ENCODE measurements at places on chromosomes 12 and 14.

- no peak for DNase-seq
Observed at GRCh38 chr12:50557421-50557820, 52.6 kb downstream of the DIP2B start.

DNA sequence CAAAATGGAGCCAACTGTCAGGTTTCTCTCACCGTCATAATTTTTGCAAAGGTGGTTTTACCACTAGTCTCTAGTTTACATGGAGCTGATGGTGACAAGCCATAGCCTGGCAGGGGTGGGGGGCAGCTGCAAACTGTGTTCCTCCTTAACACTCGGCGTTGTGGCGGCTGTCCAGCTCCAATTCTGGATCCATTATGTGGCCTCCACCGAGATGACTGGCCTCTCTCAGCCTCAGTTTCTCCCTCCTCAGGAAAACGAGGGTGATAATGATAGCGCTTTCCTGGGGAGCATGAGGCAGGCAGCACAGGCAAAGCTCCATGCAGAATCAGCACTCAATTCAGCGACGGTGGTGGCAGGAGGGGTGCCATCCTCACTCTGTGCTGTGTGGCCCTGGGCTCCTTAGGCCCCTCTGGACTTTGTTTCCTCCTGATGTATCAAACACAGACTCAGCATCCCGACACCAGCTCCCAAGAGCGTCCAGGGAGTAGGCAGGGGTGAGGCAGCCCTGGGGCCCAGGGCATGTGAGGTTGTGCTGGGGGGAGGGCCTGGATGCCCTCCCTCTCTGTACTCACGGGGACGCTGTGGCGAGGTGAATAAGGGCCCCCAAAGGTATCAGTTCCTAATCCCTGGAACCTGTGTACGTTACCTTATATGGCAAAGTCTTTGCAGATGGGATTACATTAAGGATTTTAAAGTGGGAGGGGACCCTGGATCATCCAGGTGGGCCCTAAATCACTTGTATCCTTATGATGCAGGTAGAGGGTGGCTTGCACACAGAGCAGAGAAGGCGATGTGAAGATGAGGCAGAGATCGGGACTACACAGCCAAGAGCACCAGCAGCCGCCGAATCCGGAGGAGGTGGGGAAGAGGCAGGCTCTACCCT lies 46.8 kb upstream of the EIF5 start:
- no peak for DNase-seq

- DNase-seq = no peak
Observed at GRCh38 chr12:2376908-2377657, 324.3 kb downstream of the CACNA1C start.

GRCh38 chr12:80186727-80187217 lies 87.4 kb downstream of the OTOGL start:
- peak; percentile 52 for DNase-seq

- peak; percentile 63 for DNase-seq
Observed at GRCh38 chr12:65825507-65826352, 1.4 kb downstream of the HMGA2 start.

- no peak for DNase-seq
Observed at GRCh38 chr12:68109444-68110217, 49.9 kb downstream of the IFNG start.

- DNase-seq = no peak
Observed at GRCh38 chr12:130249376-130249775, 87.1 kb downstream of the FZD10 start.

- no peak for DNase-seq
Observed at GRCh38 chr12:62288328-62288727, 28.1 kb downstream of the USP15 start.

DNA sequence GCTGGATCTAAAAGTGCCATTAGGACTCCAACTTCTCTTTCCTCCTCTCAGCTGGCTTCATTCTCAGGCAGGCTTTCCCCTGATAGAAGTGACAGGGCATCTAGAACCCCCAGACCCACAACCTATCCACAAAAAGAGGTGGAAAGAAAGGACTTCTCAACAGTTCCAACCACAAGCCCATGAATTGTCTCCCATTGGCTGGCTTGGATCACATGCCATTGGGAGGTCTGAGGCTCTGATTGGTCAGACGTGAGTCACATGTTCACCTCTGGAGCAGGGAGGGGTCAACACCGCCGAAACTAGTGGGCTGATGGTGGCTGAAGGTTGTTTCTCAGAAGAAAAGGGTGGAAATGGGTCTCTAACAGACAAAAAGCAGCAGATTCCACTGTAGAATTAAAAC lies 47.2 kb downstream of the DRAM1 start:
- DNase-seq = no peak

DNA sequence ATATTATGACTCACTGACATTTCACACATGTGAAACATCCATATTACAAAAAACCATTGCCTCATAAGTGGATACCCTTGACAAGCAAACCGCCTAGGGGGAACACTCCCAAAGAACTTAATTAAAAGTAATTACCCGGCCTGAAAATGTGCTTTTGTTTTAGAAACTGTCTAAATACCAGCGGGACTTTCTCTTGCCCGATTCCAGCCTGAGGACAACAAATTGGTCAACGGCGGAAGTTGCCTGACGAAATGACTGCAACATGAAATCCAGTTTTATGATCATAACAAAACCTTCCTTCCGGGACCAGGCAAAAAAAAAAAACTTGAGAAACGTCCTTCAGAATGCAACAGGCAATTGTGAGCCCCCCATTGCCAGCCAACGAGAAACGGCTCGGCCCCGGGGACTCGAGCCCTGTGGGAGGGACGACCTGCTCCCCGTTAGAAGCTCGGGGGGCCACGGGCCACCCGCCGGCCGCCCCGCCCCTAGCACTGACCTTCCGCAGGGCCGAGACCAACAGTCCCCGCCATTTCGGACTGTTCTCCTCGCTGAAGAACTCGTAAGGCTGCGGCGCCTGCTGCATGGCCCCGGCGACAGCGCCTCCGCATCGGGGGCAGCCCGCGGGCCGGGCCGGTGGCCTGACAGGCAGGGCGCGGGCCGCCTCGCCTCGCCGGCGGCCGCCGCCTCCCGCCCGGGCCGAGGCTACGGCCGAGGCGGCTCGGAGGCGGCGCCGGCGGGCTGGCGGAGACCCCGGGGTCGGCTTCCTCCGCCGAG lies 490 bp downstream of the SOS2 start:
- no peak for DNase-seq

DNA sequence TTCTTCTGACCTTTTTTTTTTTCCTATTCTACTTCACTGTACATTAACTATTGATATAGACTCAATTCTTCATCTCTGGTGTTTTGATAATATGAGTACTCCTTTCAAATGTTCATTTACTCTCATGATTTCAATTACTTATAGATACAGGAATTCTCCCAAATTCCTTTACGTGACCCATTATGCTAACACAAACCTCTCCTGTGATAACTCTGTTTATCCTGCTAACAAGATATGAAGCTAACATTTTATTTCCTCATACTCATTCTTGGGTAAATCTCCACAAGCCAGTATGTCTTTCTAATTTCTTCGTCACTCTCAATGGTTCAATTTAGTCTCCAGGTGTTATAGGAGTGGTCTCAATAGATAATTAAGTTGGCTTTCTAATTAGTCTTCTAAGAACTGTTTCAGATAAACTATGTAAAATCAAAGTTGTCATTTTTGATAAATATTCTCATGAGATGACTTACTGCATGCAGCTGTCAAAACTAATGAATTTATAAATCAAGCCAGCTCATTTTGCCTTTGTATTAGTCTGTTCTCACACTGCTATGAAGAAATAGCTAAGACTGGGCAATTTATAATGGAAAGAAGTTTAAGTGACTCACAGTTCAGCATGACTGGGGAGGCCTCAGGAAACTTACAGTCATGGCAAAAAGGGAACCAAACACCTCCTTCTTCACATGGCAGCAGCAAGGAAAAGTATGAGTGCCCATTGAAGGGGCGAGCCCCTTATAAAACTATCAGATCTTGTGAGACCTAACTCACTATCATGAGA lies 130.6 kb upstream of the MYF6 start:
- DNase-seq = no peak

GRCh38 chr14:77965919-77966435 lies 166.1 kb downstream of the ADCK1 start:
- peak; percentile 55 for DNase-seq

GRCh38 chr12:56020423-56021184 lies at the start of gene IKZF4:
Gene IKZF4, plus strand, starts transcription at chr12:56021043. Its CDS starts 451 bp downstream, at chr12:56021494.
- DNase-seq = no peak

GRCh38 chr12:16165506-16165905 lies 112.0 kb downstream of the SLC15A5 start:
- peak; percentile 60 for DNase-seq

DNA sequence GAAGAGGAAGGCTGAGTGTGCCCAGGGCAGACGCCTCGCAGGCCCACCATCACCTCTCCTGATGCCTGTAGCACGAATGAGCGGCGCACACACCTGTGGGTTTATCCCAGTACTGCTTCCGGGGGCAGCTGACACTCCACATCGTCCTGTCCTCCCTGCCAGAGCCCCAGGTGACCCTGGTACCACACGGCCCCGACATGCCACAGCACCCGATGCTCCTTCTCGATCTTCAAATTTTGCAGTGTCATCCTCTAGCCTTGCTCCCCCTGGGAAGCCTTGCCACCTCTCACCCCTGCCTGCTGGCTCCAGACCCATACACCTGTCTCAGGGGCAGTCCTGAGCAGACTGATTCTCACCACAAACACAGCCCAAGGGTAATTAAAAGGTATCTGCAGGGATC lies 40.6 kb downstream of the ANO2 start:
- DNase-seq = no peak

- no peak for DNase-seq
Observed at GRCh38 chr12:77941401-77941800, 110.7 kb downstream of the NAV3 start.

DNA sequence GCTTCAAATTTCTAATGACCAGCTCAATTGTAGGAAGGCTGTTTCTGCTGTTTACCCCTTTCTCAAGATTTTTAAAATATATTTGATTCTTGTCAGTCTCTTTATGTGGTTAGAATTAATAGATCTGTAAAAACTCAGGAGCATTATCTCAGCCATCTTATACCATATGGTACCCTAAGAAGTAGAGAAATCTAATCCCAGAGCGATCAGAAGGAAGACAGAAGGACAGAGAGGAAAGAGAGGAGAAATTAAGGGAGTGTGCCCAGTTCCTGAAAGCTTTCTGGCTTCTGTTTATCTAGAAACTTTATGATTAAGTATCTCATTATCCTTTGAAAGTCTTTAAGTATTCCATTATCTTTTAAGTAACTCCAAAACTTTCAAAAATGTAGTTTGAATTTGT lies 152.1 kb upstream of the NAV3 start:
- DNase-seq = no peak

GRCh38 chr12:112163056-112163455 lies 37.7 kb downstream of the TRAFD1 start:
- DNase-seq = peak; percentile 28

DNA sequence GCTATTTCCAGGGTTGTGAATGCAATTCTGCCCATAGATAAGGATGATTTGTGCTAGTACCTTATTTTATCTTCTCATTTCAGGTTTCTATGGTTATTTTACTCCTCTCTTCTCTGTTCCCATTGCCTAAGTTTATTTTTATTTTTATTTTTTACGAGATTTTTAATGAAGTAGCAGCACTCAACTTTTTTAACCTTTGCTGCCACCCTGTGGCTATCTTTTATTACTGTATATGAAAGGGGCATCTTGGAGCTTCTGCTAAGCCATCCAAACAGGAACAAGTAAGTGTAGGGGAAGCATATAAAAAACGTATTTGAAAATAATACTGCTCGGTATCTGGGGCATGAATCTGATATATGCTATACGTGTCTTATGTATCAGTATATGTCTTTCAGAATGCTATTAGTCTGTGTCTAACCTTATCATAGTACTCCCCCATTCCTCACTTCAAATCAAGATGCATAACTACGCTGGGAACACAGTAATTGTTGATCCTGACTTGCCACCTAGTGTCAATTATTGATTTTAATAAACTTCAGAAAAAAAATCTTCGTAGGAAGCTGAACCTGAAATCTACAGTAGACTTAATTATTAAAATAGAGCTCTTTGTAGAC lies 60.3 kb downstream of the KLRG1 start:
- DNase-seq = peak; percentile 33

GRCh38 chr12:54891717-54892478 lies 37.6 kb downstream of the MUCL1 start:
- DNase-seq = no peak

DNA sequence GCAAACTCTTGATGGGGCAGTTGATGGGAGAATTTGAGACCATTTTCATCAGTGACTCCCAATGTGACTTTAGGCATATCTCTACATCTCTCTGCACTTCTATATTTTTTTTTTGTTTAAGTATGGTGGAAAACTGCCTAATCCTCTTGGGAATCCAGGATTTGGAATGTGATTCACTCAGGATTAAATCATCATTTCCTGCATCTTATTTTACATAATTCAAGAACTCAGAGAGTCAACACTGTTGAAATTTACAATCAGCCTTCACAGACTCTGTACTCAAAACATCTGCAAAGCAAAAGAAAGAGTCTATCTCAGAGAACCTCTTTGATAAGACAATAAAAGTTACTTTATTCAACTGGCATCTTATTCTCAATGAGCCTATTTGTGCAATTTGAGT lies 260.7 kb upstream of the NOS1 start:
- DNase-seq = no peak

DNA sequence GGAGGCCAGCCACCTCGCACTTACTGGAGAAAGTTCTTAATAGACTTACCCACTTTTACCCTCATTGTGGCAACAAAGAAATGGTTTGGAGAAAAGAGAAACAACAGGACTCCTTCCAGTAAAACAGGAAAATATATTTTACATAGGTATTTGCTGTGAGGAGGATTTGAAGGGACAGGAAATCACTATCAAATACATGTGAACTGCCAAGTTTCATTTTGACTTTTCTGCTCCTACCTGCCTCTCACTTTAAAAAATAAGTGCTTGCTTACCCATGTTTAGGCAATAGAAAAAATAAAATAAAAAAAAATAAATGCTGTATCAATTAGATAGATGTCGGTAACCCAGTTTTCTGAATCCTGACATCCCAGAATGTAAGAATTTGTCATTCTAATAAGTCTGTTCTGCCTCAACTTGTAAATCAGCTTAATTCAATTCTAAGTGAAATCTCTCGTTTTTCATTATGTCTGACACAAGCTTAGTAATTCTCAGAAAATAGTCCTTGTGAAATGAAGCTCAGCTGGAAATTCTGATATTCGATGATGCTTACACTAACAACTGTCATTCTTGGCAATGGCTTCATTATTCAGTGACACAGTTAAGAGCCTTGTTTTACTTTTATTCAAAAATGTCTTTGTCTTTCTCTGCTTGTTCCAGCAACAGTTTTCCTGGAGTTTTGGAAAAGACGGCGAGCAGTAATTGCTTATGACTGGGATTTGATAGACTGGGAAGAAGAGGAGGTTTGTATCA lies 131.3 kb downstream of the SLC5A8 start:
- no peak for DNase-seq

- DNase-seq = no peak
Observed at GRCh38 chr12:123030686-123031085, 50.2 kb downstream of the ARL6IP4 start.

GRCh38 chr12:29743077-29743476 lies 40.7 kb downstream of the TMTC1 start:
- no peak for DNase-seq

Data from D341Med (cell line).